MCF 10A (cell line): ENCODE measurements at places on chromosomes 16 and 17. TPM values are rescaled to one million over a fixed set of nuclear protein-coding genes. Genes with fewer than 3 reads are reported as not detected.

DNA sequence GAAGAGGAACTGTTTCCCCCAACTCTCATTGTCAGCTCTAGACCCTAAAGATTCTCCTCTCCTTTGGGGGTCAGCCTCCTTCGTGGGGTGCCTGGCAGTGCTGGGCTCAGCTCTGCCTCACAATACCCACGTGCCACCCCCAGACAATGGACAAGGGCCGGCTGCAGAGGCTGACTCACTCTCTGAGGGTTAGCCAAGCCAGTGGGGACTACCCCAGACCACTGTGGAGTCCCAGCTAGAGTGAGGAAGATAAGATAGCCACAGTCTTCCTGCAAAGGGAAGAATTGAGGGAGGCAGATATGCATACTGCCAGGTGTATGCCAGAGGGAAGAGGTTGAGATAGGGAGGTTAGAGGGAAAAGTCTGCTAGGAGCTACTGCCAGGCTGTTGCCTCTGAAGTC lies 13.5 kb upstream of the MTMR4 start:
- H3K4me3 ChIP-seq = no peak overlapping the region
- H3K4me1 ChIP-seq = peaks cover 24% of the 10 kb centered on the region
- H3K27me3 ChIP-seq = no peaks in the 10 kb centered on the region
- H3K27ac ChIP-seq = no peak overlapping the region
- peak; percentile 54 for DNase-seq

DNA sequence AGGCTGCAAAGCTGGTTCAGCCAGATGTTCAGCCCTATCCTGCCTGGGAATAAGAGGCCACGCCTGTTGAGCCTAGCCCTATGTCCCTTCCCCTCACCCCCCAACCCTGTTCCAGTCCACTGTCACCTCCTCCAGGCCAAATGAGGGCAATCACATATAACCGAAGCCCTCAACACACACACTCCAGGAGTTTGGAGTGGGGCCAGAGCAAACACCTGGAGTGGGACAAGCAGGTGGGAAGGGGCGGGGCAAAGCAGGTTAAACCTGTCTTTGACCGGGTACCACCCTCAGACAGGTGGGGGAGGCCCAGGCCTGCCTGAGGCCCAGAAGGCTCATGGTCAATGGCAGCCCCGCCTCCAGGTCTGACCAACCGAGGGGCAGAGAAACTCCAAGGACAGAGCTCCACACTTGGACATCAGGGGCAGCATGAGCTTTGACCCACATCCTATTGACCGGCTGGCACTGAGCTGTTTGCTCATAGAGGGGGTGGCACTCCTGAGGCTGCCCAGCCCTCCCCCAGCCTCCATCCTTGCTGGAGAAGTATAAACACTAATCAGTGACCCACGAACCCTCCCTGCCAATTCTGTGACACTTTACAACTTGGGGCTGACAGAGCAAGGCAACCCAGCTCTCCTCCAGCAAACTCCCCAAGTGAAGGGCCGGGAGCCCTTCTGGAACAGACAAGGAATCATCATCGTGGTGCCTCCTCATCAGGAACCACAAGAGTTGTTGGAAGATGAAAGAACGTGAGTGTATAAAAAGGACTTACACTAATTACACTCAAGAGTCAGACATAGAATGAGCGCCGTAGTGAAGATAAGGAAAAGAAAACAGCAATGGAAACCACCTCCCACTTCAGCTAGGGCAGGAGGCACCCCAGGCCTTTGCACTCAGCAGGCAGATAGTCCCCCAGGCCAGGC lies 1.5 kb downstream of the ESRP2 start:
- H3K36me3 ChIP-seq = peaks cover 40% of the 10 kb centered on the region
- H3K27me3 ChIP-seq = no peaks in the 10 kb centered on the region
- peaks cover 16% of the 10 kb centered on the region for H3K4me1 ChIP-seq
- DNase-seq = peak; percentile 42
- H3K4me3 ChIP-seq = peak overlapping the region; percentile 81

DNA sequence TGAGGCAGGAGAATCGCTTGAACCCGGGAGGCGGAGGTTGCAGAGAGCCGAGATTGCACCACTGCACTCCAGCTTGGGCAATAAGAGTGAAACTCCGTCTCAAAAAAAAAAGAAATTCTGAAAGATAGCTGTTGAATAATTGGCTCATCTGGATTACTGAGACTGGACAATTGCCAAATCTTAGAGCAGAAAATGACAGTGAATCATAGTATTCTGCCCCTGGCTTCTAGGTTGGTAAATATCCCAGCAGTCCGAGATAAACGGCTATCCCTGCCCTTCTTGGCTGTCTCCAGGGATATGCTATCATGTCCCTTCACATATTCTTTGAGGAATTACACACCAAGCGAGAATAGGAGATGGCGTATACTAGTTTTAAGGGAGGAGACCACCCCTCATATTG lies 35.5 kb upstream of the METTL16 start:
- peak; percentile 87 for DNase-seq
- H3K27ac ChIP-seq = no peak overlapping the region
- no peaks in the 10 kb centered on the region for H3K36me3 ChIP-seq
- H3K4me1 ChIP-seq = peaks cover 5% of the 10 kb centered on the region
- no peak overlapping the region for H3K4me3 ChIP-seq

- H3K4me1 ChIP-seq = no peaks in the 10 kb centered on the region
- no peak overlapping the region for H3K4me3 ChIP-seq
- H3K36me3 ChIP-seq = no peaks in the 10 kb centered on the region
- H3K27me3 ChIP-seq = peaks cover 69% of the 10 kb centered on the region
These were observed 50.5 kb downstream of the IKZF3 start for GRCh38 chr17:39813631-39814030.

DNA sequence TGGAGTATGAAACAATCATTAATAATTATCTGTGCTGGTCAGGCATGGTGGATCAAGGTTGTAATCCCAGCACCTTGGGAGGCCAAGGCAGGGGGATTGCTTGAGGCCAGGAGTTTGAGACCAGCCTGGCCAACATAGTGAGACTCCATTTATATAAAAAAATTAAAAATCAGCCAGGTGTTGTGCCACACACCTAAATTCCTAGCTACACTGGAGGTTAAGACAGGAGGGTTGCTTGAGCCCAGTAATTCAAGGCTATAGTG lies 28.9 kb upstream of the PRKCA start:
- peaks cover 9% of the 10 kb centered on the region for H3K36me3 ChIP-seq
- peaks cover 31% of the 10 kb centered on the region for H3K4me1 ChIP-seq
- no peak overlapping the region for H3K27ac ChIP-seq
- no peak for DNase-seq
- H3K27me3 ChIP-seq = no peaks in the 10 kb centered on the region

DNA sequence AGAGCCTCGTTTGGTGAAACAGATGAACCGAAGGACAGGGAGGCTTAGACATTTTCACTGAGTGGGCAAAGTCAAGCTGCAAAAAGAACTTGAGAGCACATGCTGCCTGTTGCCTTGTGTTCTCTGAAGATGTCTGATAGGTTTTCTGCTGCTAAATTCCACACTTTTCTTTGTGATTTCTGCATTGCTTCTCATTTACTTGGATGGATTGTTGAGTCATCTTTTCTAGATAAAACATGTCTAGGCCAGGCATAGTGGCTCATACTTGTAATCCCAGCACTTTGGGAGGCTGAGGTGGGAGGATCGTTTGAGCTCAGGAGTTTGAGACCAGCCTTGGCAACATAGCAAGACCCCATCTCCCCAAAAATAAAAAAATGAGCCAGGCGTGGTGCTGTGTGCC lies 80.4 kb upstream of the CLEC18A start:
- DNase-seq = no peak
- H3K36me3 ChIP-seq = peaks cover 44% of the 10 kb centered on the region
- no peak overlapping the region for H3K4me3 ChIP-seq
- H3K27ac ChIP-seq = no peak overlapping the region
- H3K4me1 ChIP-seq = peaks cover 11% of the 10 kb centered on the region
- no peaks in the 10 kb centered on the region for H3K27me3 ChIP-seq

DNA sequence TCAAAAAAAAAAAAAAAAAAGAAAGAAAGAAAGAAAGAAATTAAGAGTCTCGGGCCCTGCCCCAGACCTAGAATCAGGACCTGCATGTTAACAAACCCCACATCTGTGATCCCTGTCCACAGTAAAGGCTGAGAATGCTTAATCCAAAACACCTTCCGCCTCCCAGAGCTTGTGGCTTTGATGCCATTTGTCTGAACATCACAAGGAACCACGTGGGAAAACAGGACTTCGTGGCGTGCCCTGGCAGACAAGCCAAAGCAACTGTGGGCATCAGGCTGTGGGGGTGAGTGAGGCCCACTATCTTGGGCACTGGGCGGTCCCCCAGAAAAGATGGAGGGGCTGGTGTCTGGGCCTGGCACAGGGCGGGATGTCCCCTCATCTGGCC lies 173.4 kb upstream of the CIBAR2 start:
- no peak overlapping the region for H3K27ac ChIP-seq
- DNase-seq = no peak

Gene NUFIP2
- total RNA-seq = 78.6 and 88.0 TPM in 2 replicates

Gene CTNS
- total RNA-seq = 7.1 and 11.4 TPM in 2 replicates
